ENCODE measurements at places on chromosomes 3 and 15.

DNA sequence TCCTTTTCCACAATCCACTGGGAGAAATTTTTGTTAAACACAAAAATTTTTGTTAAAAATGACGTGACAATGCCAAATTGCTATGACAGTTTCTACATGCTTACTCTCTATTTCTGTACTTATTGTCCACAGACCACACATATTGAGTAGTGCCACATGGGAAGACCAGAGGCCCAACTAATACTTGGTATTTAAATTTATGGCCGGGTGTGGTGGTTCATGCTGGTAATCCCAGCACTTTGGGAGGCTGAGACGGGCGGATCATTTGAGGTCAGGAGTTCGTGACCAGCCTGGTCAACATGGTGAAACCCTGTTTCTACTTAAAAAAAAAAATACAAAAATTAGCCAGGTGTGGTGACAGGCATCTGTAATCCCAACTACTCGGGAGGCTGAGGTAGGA lies 20.3 kb downstream of the ZBTB11 start:
- no peak for DNase-seq

DNA sequence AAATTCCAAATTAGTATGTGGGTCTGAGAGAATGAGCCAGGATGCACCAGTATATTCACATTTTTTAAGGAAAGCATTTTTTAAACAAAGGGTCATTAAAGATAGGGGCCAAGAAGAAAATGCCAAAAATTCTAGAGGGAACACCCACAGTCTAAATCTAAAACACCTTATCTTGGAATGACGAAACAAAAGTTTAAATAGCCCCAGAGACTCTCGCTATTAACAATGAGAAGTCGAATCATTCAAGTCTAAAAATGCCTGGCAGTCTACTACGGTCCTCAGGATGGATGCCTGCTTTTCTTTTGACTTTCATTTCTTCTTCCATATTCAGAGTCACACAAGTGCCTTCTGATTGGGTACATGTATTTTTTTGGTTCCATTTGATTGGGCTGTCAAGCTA lies 66.3 kb downstream of the SSUH2 start:
- no peak for DNase-seq

- peak; percentile 41 for DNase-seq
Observed at GRCh38 chr3:16504242-16504641, 9.3 kb downstream of the RFTN1 start.

DNA sequence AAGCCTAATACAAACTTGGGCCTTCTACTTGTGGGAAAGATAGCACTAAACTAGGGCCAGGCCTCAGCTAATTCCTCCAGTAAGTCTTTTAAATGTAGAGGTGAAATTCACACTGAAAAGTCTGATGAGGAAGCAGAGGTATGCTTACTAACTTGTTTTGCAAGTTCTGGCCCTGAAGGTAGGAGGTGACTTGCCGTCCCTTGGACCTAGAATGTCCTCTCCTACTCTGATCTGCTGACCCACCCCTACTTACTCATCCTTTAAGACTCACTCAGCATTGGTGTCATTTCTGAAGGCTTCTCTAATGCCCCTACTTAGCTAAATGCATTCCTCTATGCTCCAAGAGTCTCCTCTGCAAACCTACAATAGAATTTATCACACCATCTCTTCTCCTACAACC lies 19.4 kb downstream of the RIOX2 start:
- no peak for DNase-seq

GRCh38 chr15:81548365-81549130 lies 174.5 kb upstream of the TMC3 start:
- no peak for DNase-seq

- no peak for DNase-seq
Observed at GRCh38 chr3:36135863-36136262, 244.4 kb upstream of the STAC start.

DNA sequence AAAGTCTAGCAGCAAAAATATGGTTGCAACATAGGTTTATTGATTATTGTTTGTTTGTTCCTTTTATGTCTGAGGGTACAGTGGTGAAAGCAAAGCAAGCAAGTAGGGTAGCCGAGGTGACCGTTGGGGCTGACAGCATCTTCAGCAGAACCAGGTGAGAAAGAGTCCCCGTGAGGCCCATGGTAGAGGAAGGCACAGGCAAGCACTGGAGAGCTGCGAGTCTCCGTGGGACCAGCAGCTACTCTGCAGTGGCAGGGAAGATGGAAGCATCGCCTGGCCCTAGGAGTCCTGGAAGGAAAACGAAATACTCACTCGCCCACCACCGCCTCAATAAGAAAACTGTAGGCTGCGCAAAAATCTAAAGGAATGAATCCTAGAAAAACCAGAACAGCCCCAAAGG lies 25.3 kb upstream of the GABRA5 start:
- DNase-seq, result no peak

DNA sequence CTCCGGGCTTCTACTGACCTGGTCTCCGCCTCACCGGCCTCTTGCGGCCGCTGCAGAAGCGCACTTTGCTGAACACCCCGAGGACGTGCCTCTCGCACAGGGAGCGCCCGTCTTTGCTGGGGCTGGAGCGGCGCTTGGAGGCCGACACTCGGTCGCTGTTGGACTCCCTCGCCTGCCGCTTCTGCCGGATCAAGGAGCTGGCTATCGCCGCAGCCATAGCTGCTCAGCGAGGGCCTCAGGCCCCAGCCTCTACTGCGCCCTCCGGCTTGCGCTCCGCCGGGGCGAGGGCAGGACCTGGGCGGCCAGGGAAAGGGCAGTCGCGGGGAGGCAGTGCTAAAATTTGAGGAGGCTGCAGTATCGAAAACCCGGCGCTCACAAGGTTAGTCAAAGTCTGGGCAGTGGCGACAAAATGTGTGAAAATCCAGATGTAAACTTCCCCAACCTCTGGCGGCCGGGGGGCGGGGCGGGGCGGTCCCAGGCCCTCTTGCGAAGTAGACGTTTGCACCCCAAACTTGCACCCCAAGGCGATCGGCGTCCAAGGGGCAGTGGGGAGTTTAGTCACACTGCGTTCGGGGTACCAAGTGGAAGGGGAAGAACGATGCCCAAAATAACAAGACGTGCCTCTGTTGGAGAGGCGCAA lies 319.2 kb downstream of the FGF12 start:
- DNase-seq, result no peak

DNA sequence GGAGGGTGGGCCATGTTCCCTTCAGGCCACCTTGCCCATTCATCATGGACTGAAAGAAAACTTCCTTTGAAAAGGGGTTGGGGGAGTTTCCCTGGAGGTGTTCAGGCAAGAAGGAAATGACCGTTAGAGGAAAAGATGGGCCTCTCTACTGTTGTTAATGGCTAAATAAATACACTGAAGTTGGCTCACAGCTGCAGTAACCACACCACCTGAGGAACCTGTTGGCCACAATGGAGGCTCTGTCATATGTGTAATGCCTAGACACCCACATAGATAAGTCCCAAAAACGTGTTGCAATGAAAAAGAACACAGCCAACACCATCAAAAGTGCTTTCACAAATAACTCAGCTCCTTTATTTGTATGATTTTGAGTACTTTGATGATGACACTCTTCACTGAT lies 38.2 kb upstream of the FAM3D start:
- DNase-seq, result peak; percentile 36

- no peak for DNase-seq
Observed at GRCh38 chr3:57298041-57298440, 5.6 kb upstream of the ASB14 start.

- no peak for DNase-seq
Observed at GRCh38 chr3:36303286-36303685, 77.0 kb upstream of the STAC start.

- DNase-seq, result no peak
Observed at GRCh38 chr15:85556618-85556895, 176.2 kb downstream of the AKAP13 start.

- DNase-seq, result no peak
Observed at GRCh38 chr3:133369068-133369440, 30.8 kb upstream of the BFSP2 start.

DNA sequence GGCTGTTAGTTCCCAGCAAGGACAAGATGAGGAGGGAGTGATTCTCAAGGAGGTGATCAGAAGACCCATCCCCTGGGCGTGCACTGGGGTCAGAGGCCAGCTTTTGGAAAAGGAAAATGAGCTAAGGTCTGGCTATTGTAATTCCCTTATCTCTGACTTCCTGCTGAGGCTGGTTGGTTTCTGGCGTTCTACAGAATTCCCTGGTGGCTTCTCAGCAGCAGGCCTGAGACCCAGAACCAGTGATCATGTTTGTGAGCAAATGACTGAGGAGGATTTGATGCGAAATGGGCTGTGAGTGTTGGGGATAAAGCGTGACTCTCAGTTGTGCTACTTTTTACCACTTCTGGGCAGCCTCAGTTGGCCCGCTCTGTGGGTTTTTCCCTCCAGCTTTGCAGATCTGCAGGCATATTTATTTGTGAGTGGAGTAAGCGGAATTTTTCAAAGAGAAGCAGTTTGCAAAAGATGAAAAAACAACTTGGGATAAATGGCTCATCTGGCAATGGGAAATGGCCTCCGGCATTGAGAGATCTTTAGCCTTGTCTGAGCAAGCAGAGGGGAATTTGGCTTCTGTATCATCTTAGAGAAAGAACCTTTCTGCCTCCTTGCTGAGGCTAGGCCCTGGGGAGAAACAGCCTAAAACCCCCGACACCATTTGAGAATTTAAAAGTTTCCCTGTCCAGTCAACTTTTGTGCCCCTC lies 102.7 kb downstream of the SLCO3A1 start:
- no peak for DNase-seq

- no peak for DNase-seq
Observed at GRCh38 chr3:6418485-6418884, 442.4 kb upstream of the GRM7 start.

- DNase-seq, result no peak
Observed at GRCh38 chr3:142154186-142154585, 4.8 kb upstream of the TFDP2 start.

DNA sequence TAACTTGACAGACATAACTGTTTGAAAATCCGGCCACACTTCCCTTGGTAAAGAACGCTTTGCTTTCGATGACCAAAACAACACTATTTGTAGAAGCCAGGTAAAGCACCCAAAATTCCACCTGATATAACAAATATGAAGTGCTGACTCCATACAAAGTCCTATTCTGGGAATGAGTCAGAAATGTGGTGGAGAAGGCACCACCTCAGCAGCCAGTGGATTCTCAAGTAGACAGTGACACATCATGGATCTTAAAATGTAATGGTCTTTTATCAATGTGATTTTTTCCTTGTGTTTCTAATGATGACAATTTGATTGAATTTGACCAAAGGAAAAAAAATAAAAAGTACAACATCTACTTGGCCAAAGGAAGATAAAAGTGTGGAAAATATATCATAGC lies 135.0 kb upstream of the WNT5A start:
- DNase-seq, result no peak

DNA sequence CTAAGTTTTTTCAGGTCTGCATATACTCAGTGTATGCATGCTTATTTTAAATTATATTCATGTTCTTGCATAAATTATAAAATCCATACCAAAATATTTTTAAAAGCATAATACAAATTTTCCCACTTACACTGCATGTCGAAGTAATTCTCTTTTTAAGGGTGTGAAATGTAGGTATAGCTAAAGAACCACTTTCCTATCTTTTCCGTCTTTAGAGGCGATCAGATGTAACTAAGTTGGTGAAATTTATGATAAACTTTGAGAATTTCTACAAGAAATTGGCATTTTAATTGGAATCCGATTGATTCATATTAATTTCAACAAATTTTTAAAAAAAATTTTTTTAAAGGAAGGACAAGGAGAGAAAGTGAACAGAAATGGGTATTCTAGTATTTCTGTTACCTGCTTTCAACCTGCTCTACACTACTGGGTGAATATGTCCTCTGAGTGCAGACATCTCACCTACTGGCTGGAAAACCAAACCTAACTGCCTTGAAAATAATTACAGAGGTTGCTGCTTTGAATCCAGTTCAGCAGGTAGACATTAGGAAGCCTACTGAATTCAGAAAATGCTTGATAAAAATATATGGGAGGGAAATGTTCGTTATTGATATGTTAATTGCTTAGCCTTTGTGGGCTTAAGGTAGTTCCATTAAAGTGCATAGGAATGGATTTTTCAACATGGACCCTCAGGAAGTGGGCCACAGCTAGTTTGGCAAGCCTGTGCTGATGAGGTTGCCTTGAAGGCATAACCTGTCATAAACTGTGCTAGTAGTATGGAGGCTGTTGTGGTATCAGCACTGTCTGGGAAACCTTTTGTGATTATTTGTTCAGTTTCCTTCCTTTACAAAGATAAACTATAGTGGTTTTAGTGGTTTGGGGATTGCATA lies 5.1 kb downstream of the TRIM71 start:
- no peak for DNase-seq

- no peak for DNase-seq
Observed at GRCh38 chr3:97950360-97950759, 21.9 kb downstream of the RIOX2 start.

- DNase-seq, result no peak
Observed at GRCh38 chr3:141352262-141352984, 15.9 kb upstream of the ZBTB38 start.

DNA sequence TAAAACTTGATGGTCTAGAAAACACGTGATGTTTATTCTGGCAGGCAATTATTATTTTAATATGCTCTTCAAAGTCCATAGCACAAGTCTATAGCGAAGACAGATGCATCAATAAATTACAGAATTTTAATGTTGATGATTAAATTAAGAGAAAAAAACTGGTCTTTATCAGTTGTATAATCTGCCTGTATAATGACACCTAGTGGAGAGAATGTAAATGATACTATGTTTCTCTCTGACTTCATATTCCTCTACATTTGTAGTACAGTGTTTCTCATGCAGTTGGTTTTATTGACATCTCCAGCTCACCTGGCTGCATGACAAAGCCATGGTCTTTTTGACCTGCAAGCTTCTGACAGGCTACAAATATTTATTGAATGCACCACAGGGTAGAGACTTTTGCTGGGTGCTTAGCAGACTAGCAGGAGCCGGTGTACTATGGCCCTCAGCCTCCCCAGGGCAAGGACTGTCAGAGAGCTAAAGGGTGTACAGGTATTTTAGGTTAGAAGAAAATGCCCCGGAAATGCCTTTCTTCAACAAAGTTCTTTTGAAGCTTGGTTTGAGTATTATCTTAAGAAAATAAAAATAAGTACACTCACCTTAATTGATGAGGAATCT lies 289.9 kb downstream of the GAP43 start:
- DNase-seq, result no peak

DNA sequence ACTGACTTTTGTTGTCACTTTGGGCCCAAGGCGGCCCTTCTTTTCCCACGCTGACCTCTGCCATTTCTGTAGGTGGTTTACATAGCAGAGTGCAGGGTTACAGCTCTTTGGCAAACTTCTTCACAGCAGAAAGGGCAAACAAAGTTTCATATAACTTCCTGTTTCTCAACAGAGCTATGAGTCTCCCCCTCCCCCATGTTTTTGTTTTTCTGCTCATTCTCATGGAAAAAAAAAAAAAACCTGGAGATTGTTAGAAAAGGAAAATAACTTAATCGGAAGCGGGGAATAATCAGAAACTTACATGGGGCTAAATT lies 342.0 kb upstream of the NR2F2 start:
- DNase-seq, result no peak

DNA sequence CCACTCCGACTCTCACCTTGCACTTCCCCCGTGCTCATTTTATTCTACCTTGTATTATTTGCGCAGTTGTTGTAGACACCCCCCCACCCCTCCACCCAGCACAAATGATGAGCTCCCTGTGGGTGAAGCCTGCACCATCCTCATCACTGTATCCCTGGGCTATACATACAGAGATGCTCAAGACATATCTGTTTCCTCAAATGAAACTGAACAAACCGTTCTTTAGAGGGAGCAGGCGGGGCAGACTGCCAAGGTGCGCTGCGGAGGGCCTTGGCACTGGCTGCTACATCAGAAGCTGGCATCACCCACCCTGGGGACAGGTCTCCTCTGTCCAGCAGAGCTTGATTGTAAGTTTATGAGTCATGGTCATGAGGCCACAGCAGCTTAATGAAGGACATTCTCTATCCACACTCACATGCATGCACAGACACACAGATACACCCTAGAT lies 29.0 kb downstream of the ADCY5 start:
- no peak for DNase-seq

GRCh38 chr15:76756381-76756780 lies 148.8 kb downstream of the SCAPER start:
- no peak for DNase-seq

All from common myeloid progenitor, CD34-positive (primary cell).